ENCODE measurements at places on chromosomes 13 and 19.

DNA sequence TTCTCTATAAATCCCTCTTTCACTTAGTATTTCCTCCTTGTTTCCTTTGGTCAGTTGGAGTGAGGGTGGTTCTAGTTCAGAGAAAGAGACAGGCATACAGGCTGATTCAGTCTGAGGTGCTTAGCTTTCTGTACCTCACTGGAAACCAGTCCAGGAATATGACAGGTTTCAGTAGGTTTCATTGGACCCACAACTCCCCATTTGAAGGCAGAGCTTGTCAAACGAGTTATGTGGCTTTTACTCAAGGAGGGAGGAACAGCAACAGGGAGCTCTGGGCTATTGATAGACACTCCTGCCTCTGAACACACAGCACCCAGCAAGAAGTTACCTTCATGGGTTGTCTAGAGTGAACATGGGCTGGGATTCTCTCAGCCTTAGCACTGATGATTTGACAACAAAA is 14.5 kb downstream of the ACTN4 start:
- no peak for DNase-seq

DNA sequence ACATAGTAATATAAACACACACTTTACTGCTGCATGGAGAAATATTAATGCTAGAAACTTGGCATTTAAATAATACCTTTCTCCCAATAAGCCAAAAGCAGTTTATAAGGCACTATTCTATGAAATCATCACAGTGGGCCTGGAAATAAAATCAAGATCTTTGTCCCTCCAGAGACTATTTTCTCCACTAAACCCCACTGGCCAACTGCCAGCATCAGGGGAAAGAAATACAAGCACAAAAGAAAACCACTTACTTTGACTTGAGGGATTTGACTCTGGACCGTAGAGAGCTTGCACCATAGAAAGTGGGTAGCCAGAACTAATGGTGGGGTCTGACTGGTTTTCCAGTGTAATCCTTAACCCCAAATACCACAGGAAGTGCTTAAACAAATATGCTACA is 71.9 kb downstream of the DCLK1 start:
- no peak for DNase-seq

DNA sequence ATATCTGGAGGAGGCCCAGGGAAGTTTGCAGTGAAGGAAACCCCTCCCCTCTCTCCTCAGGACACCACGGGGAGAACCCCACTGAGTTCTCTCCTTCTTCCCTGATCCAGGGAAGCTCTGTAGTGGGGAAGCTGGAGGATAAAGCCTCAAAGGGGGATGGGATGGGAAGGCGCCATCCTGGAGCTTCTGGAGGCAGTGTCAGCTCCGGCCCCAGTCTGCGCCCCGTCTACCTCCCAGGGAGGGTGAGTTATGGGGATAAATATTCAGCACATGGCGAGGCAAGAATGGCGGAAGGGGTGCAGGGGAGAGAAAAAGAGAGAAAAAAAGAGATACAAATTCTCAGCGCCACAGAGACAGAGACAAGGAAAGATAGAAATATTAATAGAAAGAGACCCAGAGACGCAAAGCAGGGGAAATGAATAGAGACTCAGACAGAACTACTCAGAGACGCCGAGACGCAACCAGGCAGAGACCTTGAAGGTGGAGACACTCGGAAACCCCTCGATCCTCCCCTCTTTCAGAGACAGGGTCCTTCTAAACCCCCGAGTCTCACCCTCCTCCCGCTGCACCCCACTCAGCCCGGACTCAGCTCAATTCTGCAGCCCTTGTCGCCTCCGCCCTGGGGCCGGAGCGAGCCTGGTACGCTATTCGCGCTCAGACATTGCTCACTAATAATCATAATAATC is 23.6 kb downstream of the OLFM2 start:
- DNase-seq: no peak

GRCh38 chr13:96794669-96795068 is 199.6 kb downstream of the OXGR1 start:
- no peak for DNase-seq

DNA sequence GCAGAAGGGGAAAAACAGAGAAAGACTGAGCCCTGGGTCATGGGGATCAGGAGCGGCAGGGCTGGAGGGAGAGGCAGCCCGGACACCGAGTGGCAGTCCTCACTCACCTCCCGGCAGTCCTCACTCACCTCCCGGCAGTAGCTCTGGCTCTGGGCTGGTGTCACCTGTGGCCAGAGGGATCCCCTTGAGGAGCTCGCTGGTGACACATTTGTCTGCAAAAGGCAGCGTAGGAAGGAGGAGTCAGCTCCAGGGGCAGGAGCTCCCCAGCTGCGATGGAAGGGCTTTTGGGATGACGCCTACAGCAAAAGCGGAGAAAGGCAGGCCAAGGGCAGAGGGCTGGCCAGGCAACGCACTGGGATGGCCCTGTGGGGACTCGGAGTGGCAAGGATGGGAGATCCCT is 739 bp downstream of the EIF3G start:
- DNase-seq: no peak

GRCh38 chr13:38735665-38736440 is 49.0 kb downstream of the FREM2 start:
- DNase-seq: no peak

DNA sequence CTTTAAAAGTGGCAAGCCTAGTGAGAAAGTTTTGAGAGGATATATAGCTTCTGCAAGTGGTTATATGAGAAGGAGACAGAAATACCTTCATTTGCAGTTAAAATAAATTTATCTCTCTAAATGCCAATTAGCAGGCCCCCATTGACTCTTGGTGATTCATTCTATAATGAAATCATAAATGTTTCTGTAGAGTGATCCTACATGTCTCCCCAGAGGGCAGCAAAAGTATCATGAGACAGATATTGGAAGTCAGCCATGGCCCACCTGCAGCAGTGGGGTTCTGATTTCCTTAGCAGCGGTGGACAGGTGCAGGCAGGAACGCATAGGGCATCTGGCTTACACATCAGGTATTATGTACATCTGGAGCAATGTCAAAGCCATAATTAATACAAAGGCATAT is 385.4 kb upstream of the SLC10A2 start:
- no peak for DNase-seq

GRCh38 chr13:41370736-41371135 is 59.7 kb downstream of the NAA16 start:
- DNase-seq: no peak

DNA sequence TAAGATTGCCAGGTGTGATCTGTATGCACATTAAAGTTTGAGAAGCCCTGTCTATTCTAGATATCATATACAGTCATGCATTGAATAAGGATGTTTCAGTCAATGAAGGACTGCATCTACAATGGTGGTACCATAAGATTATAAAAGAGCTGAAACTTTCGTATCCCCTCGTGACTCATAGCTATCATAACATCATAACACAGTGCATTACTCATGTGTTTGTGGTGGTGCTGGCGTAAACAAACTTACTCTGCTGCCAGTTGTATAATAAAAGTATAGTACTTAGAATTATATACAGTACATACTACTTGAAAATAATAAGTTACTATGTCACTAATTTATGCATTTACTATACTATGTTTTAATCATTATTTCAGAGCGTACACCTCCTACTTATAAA is 489.3 kb downstream of the GPC6 start:
- DNase-seq: no peak

GRCh38 chr13:27199696-27200095 is 28.1 kb upstream of the USP12 start:
- no peak for DNase-seq

GRCh38 chr13:111912453-111912866 is 154.5 kb upstream of the SOX1 start:
- no peak for DNase-seq
